ENCODE measurements at places on chromosomes 11 and 22. TPM values are rescaled to one million over a fixed set of nuclear protein-coding genes. Genes with fewer than 3 reads are reported as not detected.

The MRGPRX3 gene
- not detected for total RNA-seq

DNA sequence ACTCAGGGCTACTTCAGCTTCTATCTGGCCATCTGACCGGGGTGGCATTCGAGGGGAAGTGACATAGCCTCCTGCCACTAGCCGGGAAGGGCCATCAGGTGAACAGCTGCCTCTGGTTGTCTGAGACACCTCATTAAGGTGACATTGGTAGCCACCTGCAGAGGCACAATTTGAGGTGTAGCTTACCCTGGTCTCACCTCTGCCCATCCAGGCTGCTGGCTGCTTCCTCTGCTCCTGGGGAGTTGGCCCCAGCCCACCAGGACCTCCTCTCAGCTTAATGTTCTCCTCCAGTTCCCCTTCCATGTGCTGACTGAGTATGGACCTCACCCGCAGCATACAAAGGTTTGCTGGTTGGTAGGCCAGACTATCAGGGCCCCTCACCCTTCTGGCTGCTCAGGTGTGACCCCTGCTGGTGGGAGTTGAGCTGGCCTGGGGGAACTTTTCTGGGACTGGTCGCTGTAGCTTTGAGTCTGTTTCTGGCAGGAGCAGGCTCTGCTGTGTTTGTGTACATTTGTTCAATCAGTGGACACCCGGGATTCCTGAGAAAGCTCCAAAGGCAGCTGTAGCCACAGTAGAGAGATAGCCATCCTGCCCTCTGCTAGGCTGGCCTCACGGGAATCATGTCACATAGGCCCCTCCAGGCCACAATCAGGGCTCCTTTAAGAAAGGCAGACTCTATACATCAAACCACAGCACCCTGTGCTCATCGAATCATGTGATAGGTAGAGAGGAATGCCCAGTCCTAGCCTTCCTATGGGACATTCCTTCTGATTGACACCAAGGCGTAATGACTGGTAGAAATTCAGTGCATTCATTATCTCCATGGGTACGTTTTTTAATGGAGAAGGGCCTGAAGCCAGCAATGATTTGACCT is 295.1 kb upstream of the PLET1 start:
- H3K4me3 ChIP-seq, result no peak overlapping the region
- H3K27ac ChIP-seq, result no peak overlapping the region
- no peaks in the 10 kb centered on the region for H3K27me3 ChIP-seq
- H3K36me3 ChIP-seq, result no peaks in the 10 kb centered on the region

The TRPM5 gene
- total RNA-seq, result 0.66 TPM

DNA sequence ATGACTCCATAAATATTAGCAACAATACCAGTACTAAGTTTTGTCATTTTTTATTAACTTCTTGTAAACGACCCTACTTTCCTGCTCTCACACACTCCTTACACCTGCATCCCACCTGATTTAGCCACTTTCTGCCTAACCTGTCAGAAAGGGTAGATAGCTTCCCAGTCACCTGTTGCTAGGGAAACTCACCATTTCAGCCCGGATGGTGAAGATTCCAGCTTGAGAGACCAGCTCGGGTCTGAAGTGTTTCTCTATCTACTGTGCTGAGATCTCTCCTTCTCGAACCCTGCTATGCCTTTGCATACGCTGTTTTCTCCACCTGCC is at the start of gene PARVG:
TSS of gene PARVG (plus strand) at position 220 of the 327 bp plus-strand sequence. CDS start 2,405 bp downstream, outside the sequence.
- H3K27ac ChIP-seq, result no peak within 1 kb of the TSS
- no peaks in the 10 kb centered on the region for H3K4me1 ChIP-seq
- no peaks in the 10 kb centered on the region for H3K36me3 ChIP-seq
- DNase-seq, result no peak
- no peak within 1 kb of the TSS for H3K4me3 ChIP-seq

- no peak overlapping the region for H3K27ac ChIP-seq
- no peak overlapping the region for H3K4me3 ChIP-seq
- peaks cover 12% of the 10 kb centered on the region for H3K27me3 ChIP-seq
- no peaks in the 10 kb centered on the region for H3K36me3 ChIP-seq
These were observed 93.2 kb upstream of the FAT3 start for GRCh38 chr11:92131289-92131865.

GRCh38 chr22:24761888-24762675 is 12.4 kb downstream of the PIWIL3 start:
- no peak overlapping the region for H3K27ac ChIP-seq
- H3K4me3 ChIP-seq, result no peak overlapping the region
- no peaks in the 10 kb centered on the region for H3K4me1 ChIP-seq
- DNase-seq, result peak; percentile 81
- no peaks in the 10 kb centered on the region for H3K36me3 ChIP-seq

GRCh38 chr11:78560153-78560552 is 14.5 kb downstream of the NARS2 start:
- H3K27ac ChIP-seq, result no peak overlapping the region
- H3K36me3 ChIP-seq, result no peaks in the 10 kb centered on the region
- H3K27me3 ChIP-seq, result no peaks in the 10 kb centered on the region
- DNase-seq, result no peak
- peaks cover 18% of the 10 kb centered on the region for H3K4me1 ChIP-seq
